ENCODE measurements at places on chromosomes 1 and 21. TPM values are rescaled to one million over a fixed set of nuclear protein-coding genes. Genes with fewer than 3 reads are reported as not detected.

EVA1B gene
- 2.7 TPM for total RNA-seq

GRCh38 chr1:3570066-3570986 lies 41.0 kb downstream of the MEGF6 start:
- H3K27me3 ChIP-seq: no peaks in the 10 kb centered on the region

DNA sequence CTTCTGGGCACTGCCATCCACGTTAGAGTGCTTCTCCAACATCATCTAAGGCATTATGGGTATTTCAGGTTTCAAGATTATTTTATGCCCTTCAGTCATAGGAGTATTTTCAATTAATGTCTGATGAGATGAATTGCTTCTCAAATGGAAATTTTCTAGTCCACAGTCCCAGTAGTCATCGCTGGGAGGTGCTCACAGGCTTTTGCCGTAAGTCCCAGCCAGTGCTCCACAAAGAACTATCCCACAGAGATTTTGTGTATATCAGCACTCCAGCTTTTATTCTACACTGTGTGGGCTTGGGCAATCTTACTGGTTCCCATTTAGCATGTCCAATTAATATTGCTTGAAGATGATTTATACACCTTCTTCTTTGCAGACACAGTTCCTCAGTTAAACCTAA lies 61.0 kb downstream of the SMYD2 start:
- H3K36me3 ChIP-seq: peaks cover 36% of the 10 kb centered on the region
- H3K4me3 ChIP-seq: no peak overlapping the region
- no peak overlapping the region for H3K27ac ChIP-seq

DNA sequence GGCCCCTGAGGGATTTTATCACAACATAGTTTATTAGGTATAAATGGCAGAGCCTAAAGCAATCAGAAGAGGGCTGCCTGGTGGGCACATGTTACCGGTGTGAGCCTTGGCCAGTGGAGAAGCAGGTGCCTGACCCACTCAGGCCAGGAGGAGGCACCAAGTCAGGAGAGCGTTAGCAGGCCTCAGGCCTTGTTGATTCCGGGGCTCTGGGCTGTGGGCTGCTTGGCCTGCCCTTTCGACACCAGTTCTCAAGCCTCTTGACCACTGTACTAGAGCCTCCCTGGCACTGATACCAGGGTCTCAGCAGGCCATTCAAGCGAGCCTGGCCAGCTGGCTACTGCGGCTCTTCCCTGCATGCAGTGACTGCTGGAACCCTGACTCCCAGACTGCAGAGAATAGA lies 20.8 kb downstream of the CLDN14 start:
- H3K27ac ChIP-seq: no peak overlapping the region
- H3K4me1 ChIP-seq: peaks cover 2% of the 10 kb centered on the region
- no peak for DNase-seq
- no peaks in the 10 kb centered on the region for H3K36me3 ChIP-seq
- no peak overlapping the region for H3K4me3 ChIP-seq
- no peaks in the 10 kb centered on the region for H3K27me3 ChIP-seq
